ENCODE measurements at places on chromosomes 13 and 19. TPM values are rescaled to one million over a fixed set of nuclear protein-coding genes. Genes with fewer than 3 reads are reported as not detected.

DNA sequence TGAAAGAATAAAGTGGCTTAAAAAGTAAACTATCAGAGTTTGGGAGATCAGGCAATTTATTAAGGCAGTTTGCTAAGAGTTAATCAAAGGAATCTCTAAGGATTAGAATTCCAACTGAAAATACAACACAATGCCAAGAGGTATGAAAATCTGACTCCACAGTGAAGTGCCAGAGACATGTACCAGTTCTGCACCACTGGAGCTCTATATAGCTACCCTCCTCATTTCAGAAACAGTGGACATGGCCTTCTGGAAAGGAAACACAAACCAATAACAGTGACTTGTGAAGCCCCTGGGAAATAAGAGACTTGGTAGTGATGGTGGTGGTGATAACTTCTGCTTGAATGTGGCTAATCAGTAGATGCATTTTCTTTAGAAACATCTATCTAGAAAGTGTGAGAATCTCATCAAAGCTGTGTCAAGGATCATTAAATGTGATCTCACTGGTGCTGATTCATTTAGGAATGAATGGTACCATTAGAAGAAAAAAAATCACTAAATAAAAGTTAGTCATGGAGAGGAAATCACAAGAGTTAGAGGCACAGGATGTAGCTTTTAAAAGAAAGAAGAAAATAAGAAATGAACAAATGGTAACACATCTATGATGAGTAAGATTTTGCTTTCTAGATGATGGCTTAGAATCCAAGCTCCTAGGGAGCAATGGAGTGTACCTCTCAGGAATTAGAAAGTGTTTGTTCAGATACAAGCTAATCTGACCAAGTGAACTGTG lies 20.1 kb upstream of the N4BP2L1 start:
- DNase-seq = no peak

DNA sequence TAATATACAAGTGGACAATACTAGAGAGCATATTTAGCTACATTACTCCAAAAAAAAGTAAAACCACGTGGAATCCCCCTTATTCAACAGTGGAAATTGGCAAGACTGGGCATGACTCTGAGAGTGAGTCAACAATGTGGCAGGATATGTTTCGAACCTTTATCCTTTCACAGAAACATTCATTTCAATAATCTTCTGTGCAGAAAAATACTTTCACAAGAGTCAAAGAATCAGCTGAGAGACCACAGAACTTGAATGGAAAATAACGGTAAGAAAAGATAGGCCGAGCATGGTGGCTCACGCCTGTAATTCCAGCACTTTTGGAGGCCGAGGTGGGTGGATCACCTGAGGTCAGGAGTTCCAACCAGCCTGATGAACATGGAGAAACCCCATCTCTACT lies 25.1 kb upstream of the CD70 start:
- peak; percentile 88 for DNase-seq

DNA sequence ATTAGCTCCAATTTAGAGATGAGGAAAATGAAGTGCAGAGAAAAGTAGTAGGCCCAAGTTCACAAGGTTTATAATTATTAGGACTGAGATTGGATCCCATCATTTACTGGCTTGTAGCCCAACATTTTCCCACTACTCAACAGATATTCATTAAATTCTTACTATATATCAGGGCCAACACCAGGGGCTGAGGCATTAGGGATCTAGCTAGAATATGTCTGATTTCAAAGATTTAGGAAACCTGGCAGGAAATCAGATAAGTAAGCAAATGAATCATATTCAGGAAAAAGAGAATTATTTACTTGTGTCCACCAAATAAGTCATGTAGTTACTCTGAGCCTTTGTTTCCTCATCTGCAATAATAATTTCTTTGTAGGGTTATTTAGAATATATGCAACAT lies 94.3 kb downstream of the OXGR1 start:
- no peak for DNase-seq

DNA sequence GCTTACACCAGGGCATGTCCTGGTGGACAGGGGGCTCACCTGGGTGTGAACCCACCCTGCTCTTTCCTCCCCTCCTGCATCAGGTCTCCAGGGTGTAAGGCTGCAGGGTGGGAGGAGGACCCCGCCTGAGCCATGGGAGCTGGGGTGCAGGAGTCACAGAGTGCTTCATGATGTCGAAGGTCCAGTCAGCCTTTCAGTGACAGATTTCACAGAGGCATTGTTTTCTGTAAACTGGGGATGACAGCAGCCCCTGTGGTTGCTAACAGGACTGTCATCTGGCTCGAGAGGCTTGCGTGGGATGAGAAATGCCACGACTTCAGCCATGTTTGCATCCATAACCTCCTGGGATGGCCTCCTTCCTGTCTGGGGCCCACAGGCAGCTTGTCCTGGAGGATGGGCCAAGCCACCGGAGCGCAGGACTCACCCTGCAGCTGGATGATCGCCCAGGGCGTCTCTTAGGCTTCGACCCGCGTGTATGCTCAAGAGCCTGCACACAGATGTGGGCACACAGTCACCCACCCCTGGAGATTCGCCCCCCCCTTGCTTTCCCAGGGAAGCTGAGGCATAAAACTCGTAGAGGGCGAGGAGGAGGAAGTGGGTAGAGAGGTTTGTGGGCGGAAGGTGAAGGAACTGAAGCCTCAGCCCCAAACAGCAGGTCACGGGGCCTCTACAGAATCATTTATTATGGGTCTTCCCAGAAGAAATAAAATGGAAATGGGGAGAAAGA lies 4.9 kb downstream of the NANOS3 start:
- no peak for DNase-seq

DNA sequence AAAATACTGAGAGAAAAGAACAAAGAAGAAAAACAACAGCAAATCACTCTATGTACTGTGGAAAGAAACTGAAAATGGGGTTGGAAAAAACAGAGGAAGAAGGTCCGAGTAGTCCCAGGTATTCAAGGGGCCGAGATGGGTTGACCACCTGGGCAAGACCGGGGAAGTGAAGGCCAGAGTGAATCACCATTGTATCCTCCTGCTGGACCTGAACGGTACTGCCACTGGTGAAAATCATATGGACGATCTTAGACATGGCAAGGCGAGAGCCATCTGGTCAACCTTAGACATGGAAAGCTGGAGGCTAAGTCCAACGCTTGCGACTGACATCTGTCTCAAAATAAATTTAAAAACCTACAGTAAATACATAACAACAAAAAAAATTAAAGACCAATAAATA lies 44.4 kb upstream of the ZNF91 start:
- DNase-seq = no peak

- DNase-seq = no peak
Measured at GRCh38 chr13:79662882-79663281, 181.9 kb downstream of the NDFIP2 start.

DNA sequence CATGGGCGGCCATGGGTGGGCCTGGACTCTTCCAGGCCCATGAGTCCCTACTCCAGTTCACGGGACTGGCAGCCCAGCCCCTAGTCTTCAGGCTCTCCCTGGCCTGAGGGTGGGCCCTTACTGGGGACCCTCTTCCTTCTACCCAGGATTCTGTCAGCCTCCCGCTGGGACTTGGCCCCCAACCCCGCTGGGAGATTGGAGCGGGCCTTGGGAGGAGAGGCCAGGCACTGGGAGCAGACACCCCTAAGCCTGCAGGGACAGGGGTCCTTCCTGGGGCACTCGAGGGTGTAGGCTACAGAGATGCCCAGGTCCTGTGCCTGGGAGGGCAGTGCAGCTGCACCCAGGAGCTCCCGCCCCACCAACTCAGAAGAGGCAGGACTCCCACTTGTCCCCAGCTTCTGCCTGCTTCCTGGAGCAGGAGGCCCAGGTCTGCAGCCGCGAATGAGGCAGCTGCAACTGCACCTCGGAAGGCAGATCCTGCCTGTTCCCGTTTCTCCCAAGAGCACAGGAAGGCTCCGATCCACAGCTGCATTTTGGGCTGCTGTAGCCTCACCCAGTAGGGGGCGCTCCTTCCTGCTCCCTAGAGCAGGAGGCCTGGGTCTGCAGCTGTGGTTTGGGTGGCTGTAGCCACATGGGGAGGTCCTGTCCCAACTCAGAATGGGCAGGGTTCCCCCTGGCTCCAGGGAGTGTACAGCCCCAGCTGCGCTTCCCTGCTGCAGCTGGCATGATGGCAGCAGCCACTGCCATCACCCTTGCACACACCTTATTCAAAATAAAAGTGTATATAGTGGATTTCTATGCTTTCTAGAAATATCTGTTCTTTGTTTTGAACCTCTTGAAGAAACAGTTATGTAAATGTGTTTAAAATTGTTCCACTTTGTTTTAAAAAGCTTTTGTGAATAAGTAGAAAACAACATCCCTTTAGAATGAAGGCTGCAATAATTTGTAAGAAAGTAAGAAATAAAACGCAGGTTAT lies 46.8 kb downstream of the TEX26 start:
- no peak for DNase-seq

GRCh38 chr13:35500144-35500543 lies 23.7 kb upstream of the MAB21L1 start:
- no peak for DNase-seq

- DNase-seq = no peak
Measured at GRCh38 chr13:113841353-113841650, 22.6 kb downstream of the GAS6 start.

- DNase-seq = peak; percentile 79
Measured at GRCh38 chr19:16077984-16078758, 1.9 kb downstream of the TPM4 start.

GRCh38 chr19:46802152-46802551 lies 13.8 kb upstream of the SLC1A5 start:
- no peak for DNase-seq

- no peak for DNase-seq
Measured at GRCh38 chr13:62960723-62961122, 1545.1 kb upstream of the PCDH20 start.

C19orf25 gene
- total RNA-seq = 34.9 TPM

CCNA1 gene
- not detected for total RNA-seq

TNFSF11 gene
- total RNA-seq = not detected

SHISA2 gene
- total RNA-seq = 1.9 TPM

WDR87 gene
- total RNA-seq = not detected

RFX1 gene
- total RNA-seq = 4.6 TPM

RXFP2 gene
- total RNA-seq = not detected

IRGC gene
- total RNA-seq = not detected

PLK5 gene
- not detected for total RNA-seq

CTXN1 gene
- 1.7 TPM for total RNA-seq

Data from foreskin keratinocyte (primary cell).